ENCODE measurements at places on chromosomes 5 and 9.

GRCh38 chr9:81627481-81627880 is 61.9 kb downstream of the TLE1 start:
- DNase-seq = no peak

GRCh38 chr5:172903790-172904189 is 55.4 kb upstream of the RPL26L1 start:
- no peak for DNase-seq

- DNase-seq = peak; percentile 96
These were observed at the start of the genes APBB3 and SLC35A4 for GRCh38 chr5:140564196-140565023. Gene APBB3, minus strand, starts transcription at chr5:140564598. Its CDS starts 353 bp downstream, at chr5:140564245. Gene SLC35A4, plus strand, starts transcription at chr5:140564828. Its CDS starts 2,342 bp downstream, at chr5:140567170.

DNA sequence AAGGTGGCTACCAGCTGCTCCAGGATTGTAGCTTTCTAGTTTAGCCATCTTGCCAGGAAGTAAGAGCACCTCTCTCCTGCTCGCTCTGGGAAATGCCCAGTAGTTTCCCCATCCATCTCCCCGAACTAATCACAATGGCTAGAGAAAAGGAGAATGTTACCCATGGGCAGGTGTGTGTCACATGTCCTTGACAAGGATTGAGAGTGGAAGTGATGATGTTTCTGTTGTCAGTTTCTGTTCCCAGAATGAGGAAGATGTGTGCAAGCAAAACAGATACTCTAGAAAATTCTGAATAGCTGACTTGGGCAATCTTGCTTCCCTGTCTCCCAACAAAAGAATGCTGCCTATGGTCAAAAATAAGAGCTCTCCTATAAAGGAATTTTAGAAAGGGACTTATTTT is 429.5 kb downstream of the EBF1 start:
- DNase-seq = no peak

DNA sequence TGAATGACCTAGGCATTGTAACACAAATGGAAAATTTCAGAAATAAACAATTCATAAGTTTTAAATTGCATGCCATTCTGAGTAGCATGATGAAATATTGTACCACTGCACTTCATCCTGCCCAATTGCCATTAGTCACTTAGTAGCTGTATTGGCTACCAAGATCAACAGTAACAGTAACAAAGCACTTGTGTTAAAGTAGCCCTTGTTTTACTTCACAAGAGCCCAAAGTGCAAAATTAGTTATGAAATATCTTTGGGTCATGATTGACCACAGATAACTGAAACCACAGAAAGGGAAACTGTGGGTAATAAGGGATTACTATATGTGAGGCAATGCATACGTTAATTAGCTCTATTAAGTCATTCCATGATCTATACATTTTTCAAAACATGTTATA is 33.3 kb upstream of the RORB start:
- no peak for DNase-seq

DNA sequence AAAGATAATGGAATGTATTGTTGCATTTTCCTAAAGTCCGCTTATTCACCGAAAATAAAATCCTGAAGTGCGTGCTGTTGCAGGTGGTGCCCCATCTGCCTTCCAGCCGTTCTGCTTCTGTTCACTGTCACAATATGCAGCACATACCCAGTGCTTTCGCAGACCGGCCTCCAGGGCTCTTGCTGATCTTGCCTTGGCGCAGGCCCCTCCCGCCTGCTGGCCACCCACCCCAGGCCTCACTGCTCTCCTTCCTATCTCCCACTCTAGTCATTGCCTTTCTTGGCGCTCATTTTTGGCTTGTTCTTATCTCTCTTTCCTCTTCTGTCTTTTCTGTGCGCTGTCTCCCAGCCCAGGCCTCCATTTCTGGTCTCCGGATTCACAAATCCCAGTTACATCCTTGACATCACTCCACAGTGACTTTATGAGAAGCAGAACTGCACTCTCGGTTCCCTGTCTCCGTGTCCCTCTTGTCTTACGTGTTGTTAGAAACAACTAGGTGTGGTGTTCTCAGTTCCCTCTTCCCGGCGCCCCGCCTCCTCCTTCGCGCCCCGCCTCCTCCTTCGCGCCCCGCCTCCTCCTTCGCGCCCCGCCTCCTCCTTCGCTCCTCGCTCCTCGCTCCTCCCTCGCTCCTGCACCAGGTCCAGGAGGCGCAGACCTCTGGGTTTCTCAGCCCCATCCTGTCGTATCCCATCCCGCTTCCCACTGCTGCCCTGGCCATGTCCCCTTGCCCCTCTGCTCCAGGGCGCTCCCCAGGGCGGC is 201.7 kb upstream of the OTULINL start:
- no peak for DNase-seq

DNA sequence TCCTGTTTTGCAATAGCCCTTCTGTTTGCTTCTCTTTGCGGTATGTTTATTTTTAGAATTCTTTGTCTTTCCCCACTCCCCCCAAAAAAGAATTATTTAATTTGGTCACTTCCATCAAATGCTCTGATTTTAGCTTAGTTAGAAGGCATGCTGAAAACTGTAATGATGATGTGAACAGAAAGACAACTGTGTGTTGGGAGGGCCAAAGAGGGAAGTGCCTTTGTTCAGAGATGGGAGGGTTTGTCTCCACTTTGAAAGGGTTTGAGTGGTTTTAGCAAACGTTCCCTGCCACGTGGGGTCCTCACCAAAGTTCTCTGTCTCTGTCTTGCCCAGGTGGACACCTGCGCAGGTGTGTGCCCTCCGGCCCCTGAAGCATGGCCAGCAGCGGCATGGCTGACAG is 41.9 kb downstream of the SYK start:
- no peak for DNase-seq

GRCh38 chr5:93246090-93246855 is 334.7 kb downstream of the NR2F1-AS1 start:
- no peak for DNase-seq

- no peak for DNase-seq
These were observed 67.9 kb upstream of the TNFSF8 start for GRCh38 chr9:114998326-114998725.

DNA sequence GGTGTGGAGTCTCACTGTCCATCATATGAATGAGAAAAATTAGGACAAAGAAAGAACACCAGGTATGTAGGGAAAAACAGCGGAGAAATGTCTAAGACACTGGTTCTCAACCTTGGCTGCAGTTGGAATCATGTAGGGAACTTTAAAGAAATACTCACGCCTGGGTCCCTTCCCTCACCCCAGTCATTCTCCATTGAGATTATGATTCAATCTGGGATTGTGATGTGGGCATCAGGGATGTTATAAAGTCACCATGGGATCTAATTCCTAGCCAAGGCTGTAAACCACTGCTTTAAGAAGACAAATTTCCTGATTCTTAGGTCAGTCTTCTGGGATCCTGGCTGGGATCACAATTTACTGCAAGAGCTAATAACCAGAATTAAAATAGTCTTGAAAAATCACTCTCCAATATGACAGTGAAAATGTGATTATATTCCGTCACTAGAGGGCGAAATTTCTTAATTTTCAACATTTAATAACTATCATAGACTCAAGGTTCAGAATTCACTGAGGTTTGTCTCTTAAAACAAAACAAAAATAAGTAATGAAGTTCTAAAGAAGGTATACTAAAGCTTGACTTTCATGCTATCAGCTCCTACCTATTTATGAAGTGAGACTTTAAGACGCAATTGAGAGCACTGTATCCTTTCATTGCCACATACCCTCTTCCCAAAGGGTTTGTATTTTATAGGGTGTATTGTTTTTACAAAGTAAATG is 60.5 kb downstream of the GLDC start:
- peak; percentile 39 for DNase-seq

- no peak for DNase-seq
These were observed 487.0 kb upstream of the TNC start for GRCh38 chr9:115604831-115605483.

GRCh38 chr9:116365056-116365471 is 211.5 kb downstream of the PAPPA start:
- DNase-seq = no peak
